ENCODE measurements at places on chromosomes 5 and 9. TPM values are rescaled to one million over a fixed set of nuclear protein-coding genes. Genes with fewer than 3 reads are reported as not detected.

MYMK gene
- not detected for total RNA-seq

F2RL2 gene
- 4.0 TPM for total RNA-seq

IFNA21 gene
- not detected for total RNA-seq

FOXD4L6 gene
- total RNA-seq: 0.05 TPM

RNF180 gene
- 3.0 TPM for total RNA-seq

SLC6A19 gene
- not detected for total RNA-seq

STK32A gene
- 0.19 TPM for total RNA-seq

All from A375 (cell line).